Smooth muscle cell of the pulmonary artery (primary cell): ENCODE measurements at places on chromosomes 1 and 21. TPM values are rescaled to one million over a fixed set of nuclear protein-coding genes. Genes with fewer than 3 reads are reported as not detected.

The SEC16B gene
- 2.5 and 3.2 TPM in 2 replicates for total RNA-seq

The CCDC185 gene
- not detected in 2 replicates for total RNA-seq

The SPATA1 gene
- total RNA-seq, result 0.46 and 0.63 TPM in 2 replicates

The LCE1B gene
- total RNA-seq, result not detected in 2 replicates

The TNFRSF25 gene
- 5.0 and 14.5 TPM in 2 replicates for total RNA-seq

The SHISAL2A gene
- not detected in 2 replicates for total RNA-seq

The SPRR2E gene
- not detected in 2 replicates for total RNA-seq

The MLLT11 gene
- total RNA-seq, result 4.5 and 8.2 TPM in 2 replicates

The LAMC1 gene
- total RNA-seq, result 853 and 1,718 TPM in 2 replicates

The TLCD4 gene
- 0.26 and 1.2 TPM in 2 replicates for total RNA-seq

The CGN gene
- 0.13 TPM in 1 of 2 replicates, not detected in the other for total RNA-seq

The MRPS14 gene
- 16.4 and 23.7 TPM in 2 replicates for total RNA-seq

The ARPC5 gene
- total RNA-seq, result 273 and 324 TPM in 2 replicates

The RXRG gene
- total RNA-seq, result 0.03 TPM in 1 of 2 replicates, not detected in the other

The TRIM58 gene
- total RNA-seq, result 0.07 and 0.13 TPM in 2 replicates

The FBXO2 gene
- 1.4 and 3.4 TPM in 2 replicates for total RNA-seq

The CD1B gene
- total RNA-seq, result not detected in 2 replicates

The NEGR1 gene
- 15.7 and 36.2 TPM in 2 replicates for total RNA-seq

The MAEL gene
- 0.07 TPM in 1 of 2 replicates, not detected in the other for total RNA-seq

The FCRL2 gene
- total RNA-seq, result not detected in 2 replicates

The CHI3L1 gene
- total RNA-seq, result 0.39 and 1.1 TPM in 2 replicates

The COL9A2 gene
- total RNA-seq, result 1.4 and 1.5 TPM in 2 replicates

The CTH gene
- 4.2 and 4.9 TPM in 2 replicates for total RNA-seq

The EPHA2 gene
- total RNA-seq, result 34.7 and 76.8 TPM in 2 replicates

The PRRX1 gene
- 117 and 269 TPM in 2 replicates for total RNA-seq

The BARHL2 gene
- not detected in 2 replicates for total RNA-seq

The LCE1C gene
- total RNA-seq, result not detected in 2 replicates

The CBR1 gene
- 152 and 195 TPM in 2 replicates for total RNA-seq

The RBP7 gene
- total RNA-seq, result 0.26 TPM in 1 of 2 replicates, not detected in the other

The RGS1 gene
- total RNA-seq, result not detected in 2 replicates

The OR2G6 gene
- total RNA-seq, result not detected in 2 replicates

The PTAFR gene
- 0.03 and 0.07 TPM in 2 replicates for total RNA-seq

The OLFML3 gene
- total RNA-seq, result 24.8 and 36.4 TPM in 2 replicates

The ELF3 gene
- total RNA-seq, result 0.20 and 2.2 TPM in 2 replicates

The CNR2 gene
- not detected in 2 replicates for total RNA-seq

The ICOSLG gene
- 0.17 and 1.5 TPM in 2 replicates for total RNA-seq
